ENCODE measurements at places on chromosomes 3 and 15.
A peak's percentile ranks its signal among the peaks of the same experiment; 100 is the strongest.

DNA sequence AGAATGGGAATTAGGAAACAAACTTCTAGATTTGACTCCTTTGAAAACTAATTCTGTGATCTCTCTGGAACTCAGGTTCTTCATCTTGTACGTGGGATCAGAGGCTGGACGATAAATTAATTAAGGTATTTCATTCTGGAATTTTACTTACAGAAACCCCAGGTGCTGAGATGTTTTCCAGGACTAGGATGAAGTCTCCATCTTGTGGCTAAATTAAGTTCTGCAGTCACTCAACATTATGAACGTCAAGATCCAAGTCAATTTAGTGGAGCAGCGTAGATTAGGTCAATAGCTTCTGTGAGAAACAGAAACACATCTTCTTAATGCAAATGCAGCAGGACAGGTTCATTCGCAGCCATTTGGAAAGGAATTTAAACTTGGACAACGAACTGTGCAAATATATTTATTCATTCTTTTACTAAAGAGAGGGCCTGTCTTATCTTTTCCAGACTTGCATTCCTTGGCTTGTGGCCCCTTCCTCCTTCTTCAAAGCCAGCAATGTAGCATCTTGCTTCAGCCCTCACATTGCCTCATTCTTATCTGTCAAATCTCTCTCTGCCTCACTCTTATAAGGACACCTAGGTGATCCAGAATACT lies 26.7 kb upstream of the TMC3 start:
- DNase-seq = peak; percentile 66

GRCh38 chr15:54618120-54618519 lies 578.6 kb downstream of the RSL24D1 start:
- DNase-seq = no peak

DNA sequence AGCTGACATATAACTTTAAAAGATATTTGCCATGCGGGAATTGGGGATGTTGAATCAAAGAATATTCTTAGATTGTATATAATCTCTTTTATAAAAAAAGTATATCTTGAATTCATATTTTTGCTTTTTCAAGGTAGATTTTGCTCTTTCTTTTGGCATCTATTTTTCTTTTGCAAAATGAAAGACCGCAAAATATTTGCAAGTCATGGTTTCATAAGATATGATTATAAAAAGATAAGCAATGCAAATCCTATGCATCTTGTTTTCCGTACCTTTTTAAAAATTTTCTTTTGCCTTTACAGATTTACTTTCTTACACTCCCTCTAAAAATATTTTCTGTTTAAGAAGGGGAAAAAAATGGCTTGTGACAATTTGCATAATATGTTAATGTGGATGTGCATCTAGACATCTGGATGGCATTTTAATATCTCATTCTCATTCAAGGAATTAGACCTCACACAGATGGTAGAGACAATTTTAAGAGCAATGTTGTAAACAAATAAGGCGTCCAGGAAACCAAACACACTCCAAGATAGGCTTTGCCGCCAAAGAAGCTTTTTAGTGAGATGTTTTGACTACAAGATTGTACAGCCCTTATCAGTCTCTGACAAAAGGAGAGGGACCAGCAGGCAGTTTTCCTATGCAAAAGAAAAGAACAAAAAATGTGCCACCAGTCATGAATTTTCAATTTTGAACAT lies 371.1 kb downstream of the CHL1 start:
- DNase-seq = no peak

GRCh38 chr15:49101536-49101935 lies 53.9 kb downstream of the COPS2 start:
- no peak for DNase-seq

DNA sequence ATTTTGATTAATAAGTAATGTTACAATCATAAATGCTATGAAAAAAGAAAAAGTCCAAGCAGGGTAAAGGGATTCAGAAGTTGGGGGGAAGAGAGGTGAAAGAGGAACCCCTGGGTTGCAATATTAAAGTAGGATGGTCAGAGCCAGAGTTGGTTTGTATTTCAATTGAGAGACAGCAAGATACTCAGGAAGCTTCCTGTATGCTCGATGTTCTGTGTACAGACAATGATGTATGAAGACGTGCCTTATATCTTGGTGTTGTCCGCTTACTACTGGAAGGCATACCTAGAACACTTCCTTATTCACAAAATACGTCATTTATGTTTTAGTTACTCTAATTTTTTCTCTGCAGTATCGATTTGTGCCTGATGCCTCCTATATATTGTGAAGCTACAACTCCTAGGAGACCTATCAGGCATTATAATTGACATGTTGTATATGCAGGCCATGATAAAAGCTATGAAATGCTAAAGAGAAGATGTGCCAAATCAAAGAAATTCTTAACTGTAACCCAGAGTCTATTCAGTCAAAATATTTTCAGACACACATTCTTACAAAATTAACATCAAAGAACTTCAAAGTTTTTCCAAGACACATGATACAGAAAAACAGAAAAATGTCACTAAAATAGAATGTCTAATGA lies 87.5 kb downstream of the TBL1XR1 start:
- DNase-seq = no peak

DNA sequence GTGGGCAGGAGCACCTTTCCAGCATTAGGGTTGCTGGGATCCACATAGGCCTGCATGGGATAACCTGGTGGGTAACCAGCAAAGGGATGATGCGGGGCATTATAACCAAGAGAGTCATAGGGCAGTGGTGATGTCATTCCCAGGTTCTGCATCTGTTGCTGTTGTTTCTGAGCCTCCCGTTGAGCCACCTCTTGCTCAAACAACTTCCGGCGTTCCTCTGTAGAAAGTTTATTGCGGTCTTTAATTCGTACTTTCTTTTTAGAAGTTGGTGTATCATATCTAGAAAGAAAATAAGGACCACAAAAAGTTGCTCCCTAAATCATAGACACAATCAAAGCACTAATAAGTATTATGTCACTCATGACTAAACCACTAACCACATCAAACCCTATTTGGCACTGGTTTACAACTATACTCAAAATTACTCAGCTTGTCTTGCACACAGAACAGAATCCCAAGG lies 77.8 kb downstream of the NBEAL2 start:
- DNase-seq = no peak

Measured in muscle of back (tissue), 13 donors.